ENCODE measurements at places on chromosomes 11 and 22.

DNA sequence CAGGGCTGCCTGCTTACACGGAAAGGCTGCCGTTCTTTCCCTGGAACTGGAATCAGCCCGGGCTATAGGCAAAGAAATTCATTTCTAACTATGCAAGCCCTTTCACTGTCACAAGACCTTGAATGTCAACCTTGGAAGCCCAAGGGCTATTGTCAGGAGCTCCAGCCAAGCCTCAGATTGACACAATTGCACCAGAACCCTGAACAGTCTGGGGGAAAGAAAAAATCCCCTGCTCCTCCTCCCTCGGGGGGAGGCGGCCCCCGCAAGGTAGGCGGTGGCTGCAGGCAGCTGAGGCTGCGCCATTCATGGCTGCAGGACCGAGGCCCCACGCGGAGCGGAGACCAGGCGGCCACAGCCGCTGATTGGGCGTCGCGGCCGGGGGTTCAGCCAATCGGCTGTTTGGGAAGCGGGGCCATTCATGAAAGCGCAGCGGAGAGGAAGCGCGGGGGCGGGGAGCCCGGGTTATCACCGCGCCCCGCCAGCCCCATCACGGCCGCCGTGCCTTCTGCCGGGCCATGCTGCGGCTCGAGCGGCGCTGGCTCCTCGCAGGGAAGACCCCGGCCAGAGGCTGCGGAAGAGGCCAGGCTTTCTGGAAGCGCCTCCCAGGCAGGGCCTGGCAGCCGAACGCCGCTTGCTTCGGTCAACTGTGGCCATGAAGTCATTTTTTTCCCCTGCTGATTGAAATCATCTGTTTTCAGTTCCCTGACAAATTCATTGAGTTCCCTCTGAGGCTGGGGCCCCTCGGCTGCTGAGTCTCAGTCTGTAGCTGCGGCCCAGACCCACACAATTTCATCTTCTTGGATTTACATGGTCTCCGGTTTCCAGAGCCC lies 38.1 kb upstream of the LINC01488 start:
- peak; percentile 84 for DNase-seq

- DNase-seq, result no peak
Observed at GRCh38 chr11:115077740-115078139, 399.4 kb downstream of the NXPE2 start.

- no peak for DNase-seq
Observed at GRCh38 chr11:17381156-17381555, 7.3 kb downstream of the KCNJ11 start.

DNA sequence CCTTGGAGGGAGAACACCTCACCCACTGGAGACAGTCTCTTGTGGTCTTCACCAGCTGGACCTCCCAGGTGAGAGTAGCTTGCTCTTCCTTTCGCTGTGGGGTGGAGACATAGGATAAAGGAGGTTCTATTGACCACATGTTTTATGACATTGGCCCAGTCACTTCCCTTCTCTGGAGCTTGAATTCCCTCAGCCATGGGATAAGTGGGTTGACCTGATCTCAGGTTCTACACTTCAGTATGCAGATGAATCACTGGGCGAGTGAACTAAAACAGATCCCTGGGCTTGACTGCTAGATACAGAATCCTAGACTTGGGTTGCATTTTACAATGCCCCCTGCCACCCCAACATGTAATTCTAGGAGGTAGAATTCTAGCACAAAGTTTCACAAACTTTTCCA lies 54.8 kb upstream of the PRSS23 start:
- DNase-seq, result no peak

DNA sequence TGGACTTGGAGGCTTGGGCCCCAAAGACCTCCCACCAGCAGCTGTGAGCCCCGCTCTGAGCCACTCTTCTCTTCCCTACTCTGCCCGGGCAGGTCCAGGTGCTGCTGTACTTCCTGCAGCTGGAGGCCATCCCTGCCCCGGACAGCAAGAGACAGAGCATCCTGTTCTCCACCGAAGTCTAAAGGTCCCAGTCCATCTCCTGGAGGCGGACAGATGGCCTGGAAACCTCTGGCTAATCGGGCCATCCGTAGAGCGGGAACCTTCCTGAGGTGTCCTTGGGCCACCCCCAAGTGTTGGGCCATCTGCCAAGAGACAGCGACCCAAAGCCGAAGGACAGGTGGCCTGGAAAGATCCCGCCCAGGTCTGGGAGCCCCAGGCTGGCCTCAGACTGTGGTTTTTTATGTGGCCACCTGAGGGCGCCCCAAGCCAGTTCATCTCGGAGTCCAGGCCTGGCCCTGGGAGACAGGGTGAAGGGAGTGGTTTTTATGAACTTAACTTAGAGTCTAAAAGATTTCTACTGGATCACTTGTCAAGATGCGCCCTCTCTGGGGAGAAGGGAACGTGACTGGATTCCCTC lies 135.1 kb downstream of the BCR start:
- DNase-seq, result peak; percentile 78

Measured in activated CD8-positive, alpha-beta T cell treated with anti-CD3 and anti-CD28 coated beads, Interleukin-2, amount 10 ng/mL, durations not matched to agents 7 days and 5 days (primary cell).